ENCODE measurements at places on chromosomes 4 and X. TPM values are rescaled to one million over a fixed set of nuclear protein-coding genes. Genes with fewer than 3 reads are reported as not detected.

DNA sequence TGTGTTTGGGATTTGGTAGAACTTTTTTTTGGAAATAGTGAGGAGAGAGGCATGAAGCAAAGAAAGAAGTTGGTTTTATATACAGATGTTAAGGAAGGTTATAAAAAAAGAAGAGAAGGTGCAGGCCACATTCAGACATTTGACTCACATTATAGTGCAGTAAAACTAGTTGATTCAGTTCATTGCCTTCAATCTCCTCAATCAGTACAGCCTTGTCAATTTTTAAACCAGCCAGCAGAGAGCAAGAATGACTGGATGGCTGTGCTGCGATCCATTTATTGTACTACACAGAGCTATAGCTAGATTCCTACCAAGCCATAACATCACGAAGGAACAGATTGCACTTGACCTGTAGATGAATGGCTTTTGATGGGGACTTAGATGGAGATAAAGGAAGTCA is 79.7 kb upstream of the LSM6 start:
- DNase-seq = no peak

DNA sequence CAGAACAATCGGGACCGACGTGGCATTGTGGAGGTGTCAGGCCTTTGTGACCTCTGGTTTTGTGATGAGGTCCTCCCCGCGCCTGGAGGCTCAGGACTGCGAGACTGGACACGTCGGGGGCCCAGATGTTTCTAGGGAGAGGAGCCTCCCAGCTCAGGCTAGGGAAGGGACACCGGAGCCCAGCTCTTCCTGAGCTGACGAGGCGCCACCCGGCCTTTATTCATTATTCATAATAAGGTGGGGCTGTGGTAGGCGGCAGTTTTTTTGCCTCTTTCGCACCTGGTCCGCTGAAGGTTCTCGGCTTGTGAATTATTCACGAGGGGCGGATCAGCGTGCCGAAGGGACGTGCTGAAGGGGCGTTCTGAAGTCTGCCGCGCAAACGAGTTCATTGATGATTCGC is 2.3 kb upstream of the UBA1 start:
- peak; percentile 48 for DNase-seq

DNA sequence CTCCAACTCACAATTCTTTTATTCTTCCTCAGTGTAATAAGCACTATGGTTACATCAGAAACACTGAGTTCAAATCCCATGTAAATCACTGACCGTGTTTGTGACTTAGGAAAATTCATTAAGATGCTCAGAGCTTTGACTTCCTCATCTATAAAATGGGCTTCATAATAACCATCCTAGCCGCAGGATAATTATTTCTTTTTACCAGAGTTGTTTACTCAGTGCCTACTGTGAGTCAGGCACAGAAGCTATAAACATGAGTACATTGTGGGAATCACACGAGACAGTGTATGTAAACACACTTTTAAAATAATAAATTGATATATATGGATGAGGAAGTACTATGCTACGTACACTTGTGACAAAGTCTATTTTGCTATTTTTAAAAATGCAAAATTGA is 296.3 kb upstream of the TENM3 start:
- DNase-seq = no peak

DNA sequence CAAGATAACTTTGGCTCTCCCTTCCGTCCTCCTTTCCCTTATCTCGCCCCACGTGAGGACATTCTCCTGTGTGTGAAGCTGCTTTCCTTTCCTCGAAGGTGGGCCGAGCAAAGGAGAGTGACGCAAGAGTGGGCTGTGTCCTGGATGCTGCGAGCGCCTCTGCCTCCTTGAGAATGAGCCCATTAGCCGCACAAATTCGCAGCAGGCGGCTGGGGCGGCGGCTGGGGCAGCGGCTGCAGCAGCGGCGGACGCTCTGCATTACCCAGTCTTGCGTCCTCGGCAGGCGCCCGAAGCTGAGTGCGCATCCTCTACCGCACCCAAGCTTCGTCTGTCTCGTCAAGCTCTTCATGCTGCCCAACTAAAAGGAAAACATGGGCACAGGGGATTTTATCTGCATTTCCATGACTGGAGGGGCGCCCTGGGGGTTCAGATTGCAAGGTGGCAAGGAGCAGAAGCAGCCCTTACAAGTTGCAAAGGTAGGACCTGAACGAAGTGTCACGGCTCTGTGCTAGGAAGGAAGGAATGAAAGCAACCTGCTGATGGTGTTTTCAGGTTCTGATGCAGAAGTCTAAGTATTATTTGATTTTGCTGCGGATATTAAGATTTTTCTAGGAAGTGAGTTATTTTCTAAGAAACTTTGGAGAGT is at the start of gene SYNPO2:
Gene SYNPO2 (plus strand): TSS at position 189 of the 646 bp plus-strand sequence. CDS start 183 bp downstream, at position 372.
- peak; percentile 71 for DNase-seq

- no peak for DNase-seq
Observed at GRCh38 chr4:185307136-185307950, 88.4 kb downstream of the LRP2BP start.

GRCh38 chr4:86441175-86441936 is 81.5 kb upstream of the MAPK10 start:
- no peak for DNase-seq

DNA sequence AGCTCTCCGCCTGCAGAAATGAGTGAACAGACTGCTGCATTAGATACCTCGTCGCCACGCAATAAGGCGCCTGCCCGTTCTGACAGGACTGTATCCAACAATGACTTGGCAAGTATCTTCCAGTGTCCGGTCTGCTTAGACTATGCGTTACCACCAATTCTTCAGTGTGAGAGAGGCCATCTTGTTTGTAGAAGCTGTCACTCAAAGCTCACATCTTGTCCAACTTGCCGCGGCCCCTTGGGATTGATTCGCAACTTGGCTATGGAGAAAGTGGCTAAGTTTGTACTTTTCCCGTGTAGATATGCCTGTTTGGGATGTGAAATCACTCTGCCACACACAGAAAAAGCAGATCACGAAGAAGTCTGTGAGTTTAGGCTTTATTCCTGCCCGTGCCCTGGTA is 172.0 kb upstream of the MAGEB16 start:
- DNase-seq = no peak

DNA sequence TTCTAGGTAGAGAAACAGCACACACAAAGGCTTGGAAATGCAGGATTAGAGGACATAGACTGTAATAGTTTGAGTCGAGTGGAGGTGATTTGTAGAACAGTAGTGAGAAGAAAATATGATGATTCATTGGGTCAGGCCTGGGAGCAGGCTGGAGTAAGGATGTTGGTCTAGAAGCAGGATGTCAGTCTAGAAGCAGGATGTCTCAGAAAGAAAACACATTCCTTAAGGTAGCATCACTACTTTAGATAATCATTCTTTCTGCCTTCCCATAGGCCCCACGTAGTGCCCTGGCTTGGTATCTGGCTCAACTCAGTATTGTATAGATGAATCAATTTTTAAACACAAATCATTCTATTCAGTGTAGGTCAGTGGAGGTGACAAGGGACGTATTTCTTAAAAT is 11.2 kb upstream of the DACH2 start:
- DNase-seq = no peak

DNA sequence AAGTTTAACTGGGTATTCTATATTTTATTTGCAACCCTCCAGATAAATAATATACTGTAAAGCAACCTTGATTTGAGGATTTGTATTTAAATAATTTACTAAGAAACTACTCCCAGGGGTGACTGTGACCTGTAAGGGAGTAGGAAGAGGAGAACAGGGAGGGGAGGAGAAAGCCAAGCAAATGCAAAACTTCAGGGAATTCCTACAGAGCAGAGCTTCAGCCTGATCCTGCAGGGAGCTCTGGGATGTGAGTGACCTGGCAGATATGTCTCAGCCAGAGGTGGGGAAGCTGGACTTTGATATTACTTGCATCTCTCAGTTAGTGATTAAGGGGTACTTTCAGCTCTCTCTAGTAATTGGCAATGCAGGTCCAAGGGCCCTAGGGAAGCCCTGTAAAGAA is 302.0 kb downstream of the FRMPD4 start:
- no peak for DNase-seq

- DNase-seq = no peak
Observed at GRCh38 chr4:136651278-136651667, 881.0 kb downstream of the PCDH18 start.

GRCh38 chrX:53695946-53696549 is 9.5 kb upstream of the HUWE1 start:
- DNase-seq = no peak

- no peak for DNase-seq
Observed at GRCh38 chrX:109830704-109831206, 97.7 kb upstream of the ACSL4 start.

GRCh38 chr4:159298502-159298901 is 195.6 kb downstream of the RAPGEF2 start:
- DNase-seq = no peak

- DNase-seq = no peak
Observed at GRCh38 chrX:107199491-107199890, 6.7 kb downstream of the NUP62CL start.

DNA sequence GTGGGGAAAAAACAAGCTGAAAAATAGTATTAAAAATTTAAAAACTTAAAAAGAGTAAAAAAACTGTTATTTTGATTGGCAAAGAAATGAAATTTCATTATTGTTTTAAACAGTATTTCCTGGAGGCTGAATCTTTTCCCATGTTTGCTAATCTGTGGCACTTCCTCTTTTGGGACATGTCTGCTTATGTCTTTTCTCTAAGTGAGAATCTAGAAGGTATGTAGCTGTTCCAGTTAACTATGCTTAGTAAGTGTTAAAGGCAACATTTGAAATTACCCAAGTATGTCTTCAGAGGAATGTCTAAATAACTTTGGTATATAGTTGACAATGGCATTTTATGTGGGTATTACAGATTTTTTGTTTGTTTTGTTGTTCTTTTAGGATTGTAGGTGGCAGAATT is 81.6 kb upstream of the TBC1D9 start:
- no peak for DNase-seq

DNA sequence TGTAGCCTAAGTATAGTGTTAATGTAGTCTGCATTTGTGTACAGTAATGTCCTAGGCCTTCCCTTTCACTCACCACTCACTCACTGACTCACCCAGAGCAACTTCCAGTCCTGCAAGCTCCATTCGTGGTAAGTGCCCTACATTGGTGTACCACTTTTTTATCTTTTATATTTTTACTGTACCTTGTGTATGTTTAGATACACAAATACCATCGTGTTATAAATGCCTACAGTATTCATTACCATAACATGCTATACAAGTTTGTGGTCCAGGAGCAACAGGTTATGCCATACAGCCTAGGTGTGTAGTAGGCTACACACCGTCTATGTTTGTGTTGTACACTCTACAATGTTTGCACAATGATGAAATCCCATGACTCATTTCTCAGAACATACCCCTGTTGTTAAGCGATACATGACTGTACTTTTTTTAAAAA is 15.4 kb downstream of the TSPAN5 start:
- no peak for DNase-seq

DNA sequence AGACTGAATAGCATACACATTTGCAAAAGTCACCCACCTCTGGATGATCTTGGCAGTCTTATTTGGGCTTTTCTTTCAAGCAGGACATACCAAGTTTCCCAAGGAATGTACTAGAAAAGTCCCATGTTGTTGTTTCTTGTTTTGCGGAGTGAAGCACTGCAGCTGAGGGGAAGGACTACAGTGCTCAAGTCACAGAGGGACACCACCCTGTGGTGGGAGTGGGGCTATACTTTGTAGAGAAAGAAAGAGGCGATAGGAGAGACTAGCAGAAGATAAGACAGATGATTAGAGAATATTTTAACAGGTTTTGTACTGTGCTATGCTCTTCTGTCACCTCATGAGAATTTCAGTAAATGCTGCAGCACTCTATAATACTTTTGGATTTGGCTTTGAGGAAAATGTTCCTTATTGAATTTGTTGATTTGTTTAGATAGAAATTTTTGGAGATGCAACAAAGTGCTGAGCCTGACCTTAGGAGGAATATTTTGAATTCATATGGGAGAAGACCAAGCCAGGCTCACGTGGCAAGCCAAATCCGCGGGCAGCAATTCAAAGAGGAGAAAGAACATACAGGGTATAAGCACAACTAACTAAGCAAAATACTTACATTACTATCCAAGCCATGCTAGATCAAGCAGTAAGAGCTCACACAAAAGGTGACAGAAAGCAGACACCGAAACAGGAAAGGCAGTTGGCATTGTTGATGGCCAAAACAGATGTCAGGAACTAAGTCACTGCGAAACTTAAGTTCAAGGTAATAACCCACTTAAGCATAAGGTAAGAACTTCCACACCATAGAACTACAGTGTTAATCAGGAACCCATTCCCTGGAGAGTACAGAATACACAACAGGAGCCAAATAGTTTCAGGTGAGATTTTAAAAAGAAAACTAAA is 280.3 kb upstream of the INTU start:
- no peak for DNase-seq

- DNase-seq = no peak
Observed at GRCh38 chr4:5877392-5877791, 15.5 kb downstream of the CRMP1 start.

- DNase-seq = no peak
Observed at GRCh38 chr4:38509551-38509950, 154.4 kb upstream of the KLF3 start.

GRCh38 chr4:19831644-19832285 is 419.9 kb upstream of the SLIT2 start:
- DNase-seq = no peak

DNA sequence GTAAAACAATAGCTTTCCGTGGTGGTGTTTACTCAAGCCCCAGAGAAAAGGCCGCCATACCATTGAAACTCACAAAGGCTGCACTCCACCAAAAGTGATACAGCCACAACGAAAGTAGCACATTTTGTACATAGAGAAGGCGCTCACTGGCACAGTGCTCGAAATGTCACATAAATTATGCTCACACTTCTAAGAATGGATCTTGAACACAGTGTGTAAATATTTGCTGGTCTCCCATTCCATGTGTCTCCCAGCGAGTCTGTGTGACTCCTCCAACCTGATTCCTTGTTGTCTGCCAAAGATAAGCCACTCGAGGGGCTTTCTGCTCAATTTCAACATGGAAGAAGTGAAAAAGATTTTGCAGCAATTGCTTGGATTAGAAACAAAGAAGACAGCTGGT is 234.0 kb upstream of the VCX3A start:
- DNase-seq = no peak

DNA sequence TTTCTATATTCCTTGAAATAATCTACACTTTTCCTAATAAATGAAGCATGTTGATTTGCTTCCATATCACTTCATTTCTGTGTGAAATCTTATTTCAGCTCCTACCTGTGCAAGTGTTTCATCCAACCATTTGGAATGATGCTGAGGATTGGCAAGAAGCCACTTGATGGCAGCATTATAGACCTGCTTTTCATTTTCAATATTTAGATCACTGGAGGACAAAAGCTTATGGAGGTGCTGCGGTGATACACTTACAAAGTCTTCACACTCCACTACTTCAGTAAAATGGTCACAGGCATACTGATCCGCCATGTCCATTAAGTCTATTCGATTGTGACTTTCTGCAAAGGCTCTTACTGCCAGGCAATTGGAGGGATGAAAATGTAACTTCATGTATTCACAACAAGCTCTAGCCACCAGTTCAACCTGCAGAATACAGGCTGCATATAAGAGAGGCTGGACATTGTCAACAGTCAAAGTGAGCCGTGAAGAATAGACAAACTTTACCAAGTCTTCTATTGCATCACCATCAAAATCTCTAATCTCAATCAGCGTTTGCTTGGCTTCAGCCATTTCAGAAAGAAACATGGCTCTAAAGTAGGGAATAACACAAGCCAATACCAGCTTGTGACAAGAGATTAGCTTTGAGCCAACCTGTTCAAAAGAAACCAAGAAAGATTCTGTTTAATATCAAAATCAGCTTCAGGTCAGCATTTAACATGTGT is 35.1 kb downstream of the KLHL8 start:
- no peak for DNase-seq

The CT45A2 gene
- polyA plus RNA-seq = not detected

The APLN gene
- polyA plus RNA-seq = 18.9 TPM

The KLF8 gene
- 4.4 TPM for polyA plus RNA-seq

The XAGE2 gene
- 1.3 TPM for polyA plus RNA-seq

The TRIM61 gene
- polyA plus RNA-seq = 2.9 TPM

The CWH43 gene
- polyA plus RNA-seq = not detected

The CSAG1 gene
- polyA plus RNA-seq = not detected

The CT45A8 gene
- polyA plus RNA-seq = not detected

The VEGFC gene
- 10.7 TPM for polyA plus RNA-seq
